Retinal pigment epithelial cell (primary cell): ENCODE measurements at places on chromosomes 1 and 21.

DNA sequence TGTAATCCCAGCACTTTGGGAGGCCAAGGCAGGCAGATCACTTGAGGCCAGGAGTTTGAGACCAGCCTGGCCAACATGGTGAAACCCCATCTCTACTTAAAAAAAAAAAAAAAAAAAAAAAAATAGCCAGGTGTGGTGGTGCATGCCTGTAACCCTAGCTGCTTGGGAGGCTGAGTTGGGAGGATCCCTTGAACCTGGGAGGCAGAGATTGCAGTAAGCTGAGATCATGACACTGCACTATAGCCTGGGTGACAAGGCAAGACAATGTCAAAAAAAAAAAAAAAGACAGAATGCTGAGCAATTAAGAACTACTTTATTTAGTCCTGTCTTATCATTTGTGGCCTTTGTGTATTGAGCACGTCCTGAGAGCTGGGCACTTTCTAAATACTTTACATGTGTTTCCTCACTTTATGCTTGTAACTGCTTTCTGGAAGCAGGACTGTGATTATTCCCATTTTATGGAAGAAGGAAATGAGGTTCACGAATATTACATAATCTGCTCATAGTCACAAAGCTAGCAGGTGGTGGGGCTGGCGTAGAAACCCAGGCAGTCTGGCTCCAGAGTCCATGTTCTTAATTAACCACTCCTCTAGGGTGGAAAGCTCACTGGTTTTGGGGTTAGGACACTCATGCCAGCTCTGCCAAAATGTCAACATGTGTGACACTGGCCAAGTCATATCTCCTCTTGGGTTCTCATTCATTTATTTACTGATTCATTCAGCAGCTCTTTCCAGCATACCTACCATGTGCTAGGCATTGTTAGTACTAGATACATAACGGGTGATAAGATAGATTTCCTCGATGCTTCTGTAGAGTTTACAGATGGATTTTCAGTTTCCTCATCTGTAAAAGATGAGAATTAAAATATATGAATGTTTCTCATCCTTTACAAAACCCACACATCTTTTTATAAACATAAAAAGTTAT is 57.7 kb downstream of the DDR2 start:
- DNase-seq: no peak

DNA sequence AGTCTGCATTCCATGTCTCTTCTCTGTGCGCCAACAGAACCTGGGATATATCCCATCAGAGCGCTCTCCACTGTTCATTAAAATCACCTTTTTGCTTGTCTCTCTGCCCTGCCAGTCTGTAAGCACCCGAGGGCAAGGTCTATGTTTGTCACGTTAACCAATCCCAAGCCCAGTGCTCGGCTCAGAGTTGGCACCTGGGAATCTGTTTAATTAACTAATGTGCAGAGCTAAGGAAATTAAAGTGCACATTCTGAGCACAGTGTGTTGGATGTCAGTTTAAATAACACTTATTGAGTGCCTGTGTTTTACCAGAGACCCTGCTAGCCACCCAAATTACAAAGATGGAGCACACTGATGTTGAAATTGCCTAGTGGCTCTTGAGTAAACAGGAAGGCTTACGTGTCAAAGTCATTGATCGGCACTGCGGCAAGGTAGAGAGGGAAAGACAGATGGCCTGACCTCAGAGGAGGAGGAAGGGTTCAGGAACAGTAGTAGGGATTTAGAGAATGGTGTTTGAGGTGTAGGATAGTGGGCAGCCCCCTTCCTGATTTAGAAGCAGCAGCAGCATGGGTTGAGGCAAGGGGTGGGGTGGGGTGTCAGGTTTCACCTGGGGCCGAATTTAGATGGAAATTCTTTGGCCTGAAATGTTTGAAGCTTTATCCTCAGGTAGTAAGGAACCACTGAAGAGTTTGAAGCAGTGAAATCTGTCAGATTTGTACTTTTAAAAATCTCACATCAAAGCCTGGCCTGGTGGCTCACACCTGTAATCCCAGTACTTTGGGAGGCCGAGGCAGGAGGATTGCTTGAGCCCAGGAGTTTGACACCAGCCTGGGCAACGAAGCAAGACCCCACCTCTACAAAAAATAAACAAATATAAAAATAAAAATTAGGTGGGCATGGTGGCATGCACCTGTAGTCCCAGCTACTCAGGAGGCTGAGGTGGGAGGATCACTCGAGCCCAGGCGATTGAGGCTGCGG is 7.7 kb downstream of the ARMH1 start:
- DNase-seq: no peak

GRCh38 chr1:93821423-93822144 is 57.4 kb downstream of the DNTTIP2 start:
- no peak for DNase-seq

DNA sequence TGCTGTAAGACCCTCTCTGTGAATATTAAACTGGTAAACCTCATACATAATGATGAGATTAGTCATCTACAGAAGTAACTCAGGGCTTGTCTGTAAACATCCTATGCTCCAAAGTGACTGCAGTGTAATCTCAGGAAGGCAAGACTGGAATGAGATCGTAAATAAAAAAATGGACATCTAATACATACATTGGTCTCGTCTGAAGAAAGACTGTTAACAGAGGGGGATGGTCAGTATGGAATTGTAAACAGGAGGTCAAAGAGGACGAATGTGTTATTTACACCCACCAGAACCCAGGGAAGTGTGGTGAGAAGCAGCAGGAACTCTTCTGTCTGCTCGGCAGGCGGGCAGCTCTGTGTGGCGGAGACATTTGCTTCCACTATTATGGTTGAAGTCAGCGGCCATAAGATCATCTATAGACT is 51.4 kb downstream of the DISC1 start:
- DNase-seq: no peak

DNA sequence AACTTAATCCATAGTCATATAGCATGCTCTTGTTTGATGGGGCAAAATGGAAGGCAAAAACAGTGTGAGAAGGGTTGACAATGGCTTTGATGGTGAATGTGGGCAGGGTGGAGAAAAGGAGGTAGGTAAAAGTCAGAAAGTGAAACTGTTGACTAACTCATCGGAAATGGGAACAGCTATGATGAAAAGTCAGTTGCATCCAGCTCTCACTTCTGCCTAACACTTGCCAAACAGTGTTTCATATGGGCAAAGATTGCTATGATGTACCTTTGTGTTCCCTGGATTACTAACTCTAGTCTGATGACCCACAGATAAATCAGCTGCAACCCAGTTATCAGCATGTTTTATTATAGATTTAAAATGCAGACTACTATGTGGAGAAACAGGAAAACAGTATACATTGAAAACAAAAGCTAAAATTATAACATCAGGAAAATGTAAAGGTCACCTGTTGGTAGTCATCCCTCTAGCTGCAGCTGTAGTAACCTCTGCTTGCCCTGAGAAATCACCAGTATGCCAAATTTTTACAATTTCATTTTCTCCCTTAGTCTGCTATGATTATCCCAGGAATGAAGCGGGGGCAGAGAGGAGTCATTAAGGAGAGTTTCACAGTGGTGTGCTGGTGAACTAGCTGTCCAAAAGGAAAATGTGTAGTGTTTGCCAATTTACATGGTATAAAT is 11.7 kb downstream of the TNFSF18 start:
- no peak for DNase-seq

- no peak for DNase-seq
These were observed 16.0 kb upstream of the LRIG2 start for GRCh38 chr1:113057006-113057405.

DNA sequence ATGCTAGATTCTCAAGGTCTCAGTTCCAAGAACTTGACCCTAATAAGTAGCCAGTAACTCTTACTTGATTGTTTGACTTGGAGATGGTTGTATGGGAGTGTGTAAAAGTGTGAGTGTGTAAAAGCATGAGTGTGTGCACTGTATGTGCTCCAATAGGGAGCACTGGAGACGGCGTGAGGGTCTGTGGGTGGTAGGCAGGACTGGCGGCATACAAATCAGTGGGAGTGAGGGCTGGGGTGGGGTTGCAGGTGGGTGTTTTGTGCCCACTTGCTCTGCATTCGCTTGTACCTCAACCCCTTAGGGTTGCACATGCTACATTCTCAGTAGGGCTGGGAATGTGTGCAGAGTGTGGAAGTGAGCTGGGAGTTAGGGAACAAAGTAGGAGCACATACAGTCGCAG is 79.5 kb upstream of the CD34 start:
- no peak for DNase-seq

DNA sequence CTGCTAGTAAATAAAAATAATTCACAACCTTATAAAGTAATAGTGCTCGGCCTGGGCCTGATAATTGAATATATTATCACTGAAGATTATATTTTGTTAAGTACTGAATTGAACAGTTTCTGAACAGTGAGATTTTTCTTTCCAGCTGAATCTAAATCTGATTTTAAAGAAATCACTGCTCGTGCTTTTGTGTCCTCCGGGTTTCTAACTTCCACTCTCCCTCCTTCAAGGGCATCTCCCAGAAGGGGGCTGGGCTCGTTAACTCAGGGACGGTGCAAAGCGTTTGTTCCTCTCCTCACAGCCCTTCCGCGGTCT is 823 bp upstream of the KIF1B start:
- no peak for DNase-seq

- no peak for DNase-seq
These were observed 32.0 kb upstream of the SLC30A1 start for GRCh38 chr1:211610779-211611556.

- DNase-seq: no peak
These were observed 95.8 kb upstream of the USH2A start for GRCh38 chr1:216518844-216519627.

DNA sequence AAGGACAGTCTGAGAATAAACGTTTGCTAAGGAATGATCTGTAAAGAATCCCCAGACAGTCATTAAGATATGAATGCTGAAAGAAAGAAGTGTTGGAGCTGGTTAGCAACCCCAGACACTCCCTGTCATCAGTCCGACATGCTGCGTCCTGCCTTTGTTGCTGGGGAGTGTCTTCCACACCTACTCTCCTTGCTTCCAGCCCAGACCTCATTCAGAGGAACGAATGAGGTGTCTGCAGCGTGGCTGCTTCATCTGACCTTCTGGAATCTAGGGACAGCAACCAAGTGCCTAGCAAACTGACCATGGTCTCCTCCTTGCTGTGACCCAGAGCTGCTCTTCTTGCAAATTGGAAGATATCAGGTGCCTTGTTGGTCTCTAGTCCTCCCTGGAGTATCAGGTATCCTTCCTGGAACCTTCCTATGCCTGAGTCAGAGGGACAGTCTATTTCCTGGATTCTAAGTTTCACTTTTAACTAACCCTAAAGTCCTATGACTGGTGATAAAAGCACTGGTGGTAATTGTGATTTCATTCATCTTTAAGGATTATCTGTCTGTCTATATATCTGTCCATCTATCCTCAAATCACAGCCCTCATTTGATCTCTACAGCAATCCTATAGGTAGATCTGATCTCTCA is 45.3 kb downstream of the NFASC start:
- no peak for DNase-seq

- DNase-seq: no peak
These were observed 52.0 kb downstream of the ZC3H11B start for GRCh38 chr1:219560856-219561255.

GRCh38 chr21:23574932-23575331 is 2032.3 kb downstream of the MRPL39 start:
- no peak for DNase-seq

- DNase-seq: no peak
These were observed 27.1 kb upstream of the LEPR start for GRCh38 chr1:65393347-65393746.

DNA sequence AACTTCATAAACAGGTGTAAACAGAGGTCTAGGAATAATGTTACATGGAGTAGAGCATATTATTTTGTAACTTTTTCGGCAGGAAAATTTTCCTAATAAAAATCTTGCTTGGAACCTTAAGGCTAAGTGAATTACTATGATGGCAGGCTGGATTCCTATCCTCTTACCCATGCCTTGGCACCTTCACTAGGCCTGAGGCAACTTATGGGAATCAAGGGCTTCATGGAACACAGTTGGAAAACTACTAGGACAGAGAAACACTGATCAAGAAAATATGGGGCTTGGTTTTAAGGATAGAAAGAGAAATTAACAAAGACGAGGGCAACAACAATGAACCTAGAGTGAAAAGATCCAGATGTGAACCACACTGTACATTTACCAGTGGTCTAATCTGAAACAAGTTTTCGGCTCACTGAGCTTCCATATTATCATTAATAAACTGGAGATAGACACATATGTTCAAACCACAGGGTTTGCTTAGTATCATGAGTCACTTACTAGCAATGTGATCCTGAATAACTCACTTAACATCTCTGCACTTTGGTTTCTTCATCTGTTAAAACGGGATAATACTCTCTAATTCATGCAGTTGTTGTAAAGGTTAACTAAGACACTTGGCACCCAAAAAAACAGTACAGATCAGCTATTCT is 68.5 kb downstream of the GPATCH2 start:
- DNase-seq: peak; percentile 44

- DNase-seq: no peak
These were observed 11.0 kb upstream of the WNT4 start for GRCh38 chr1:22153660-22154437.

DNA sequence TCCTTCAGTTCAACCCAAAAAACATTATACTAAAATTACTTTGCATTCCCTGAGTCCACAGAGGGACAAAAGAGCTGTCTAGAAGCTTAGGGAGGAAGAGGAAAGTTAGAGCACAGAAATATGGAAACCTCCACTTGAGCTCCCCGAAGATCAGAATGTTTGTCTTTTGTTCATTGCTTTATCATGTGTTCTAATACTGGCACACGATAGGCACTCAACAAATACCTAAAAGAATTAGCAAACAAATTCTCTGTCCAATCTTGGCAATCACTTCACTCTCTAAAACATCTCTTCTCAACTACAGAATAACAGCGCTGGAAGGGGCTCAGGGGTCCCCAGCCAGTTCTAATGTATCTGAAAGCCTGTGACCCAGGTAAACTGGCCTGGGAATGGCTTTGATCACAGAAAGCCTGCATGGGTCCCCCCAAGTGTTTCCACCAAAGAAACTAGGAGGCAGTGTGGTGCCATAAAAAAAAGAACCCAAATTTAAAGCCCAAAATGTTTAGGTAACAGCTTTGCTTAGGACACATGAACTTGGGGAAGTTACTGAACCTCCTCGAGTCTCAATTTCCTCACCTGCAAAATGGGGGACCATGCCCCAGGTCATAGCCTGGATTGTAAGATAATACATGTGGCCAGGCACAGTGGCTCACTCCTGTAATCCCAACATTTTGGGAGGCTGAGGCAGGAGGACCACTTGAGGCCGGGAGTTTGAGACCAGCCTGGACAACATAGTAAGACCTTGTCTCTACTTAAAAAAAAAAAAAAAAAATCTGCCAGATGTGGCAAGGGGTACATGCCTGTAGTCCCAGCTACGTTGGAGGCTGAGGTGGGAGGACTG is 45.8 kb downstream of the SSBP3 start:
- no peak for DNase-seq

- DNase-seq: no peak
These were observed 122.7 kb downstream of the ST6GALNAC5 start for GRCh38 chr1:76989976-76990375.

DNA sequence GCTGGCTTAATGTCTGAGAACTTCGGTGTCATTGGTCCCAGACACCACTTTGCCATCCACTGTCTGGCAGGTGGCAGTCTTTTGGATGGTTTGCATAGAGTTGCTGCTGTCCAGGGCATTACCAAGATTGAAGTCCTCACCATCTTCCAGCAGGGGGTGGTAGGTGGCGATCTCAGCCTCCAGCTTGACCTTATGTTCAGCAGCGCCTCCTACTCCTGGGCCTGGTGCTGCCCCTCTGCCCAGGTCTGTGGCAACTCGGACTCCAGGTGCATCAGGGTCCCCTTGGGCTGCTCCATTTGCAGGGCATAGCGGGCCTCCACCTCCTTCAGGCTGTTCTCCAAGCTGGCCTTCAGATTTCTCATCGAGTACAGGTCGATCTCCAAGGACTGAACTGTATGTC is 573.3 kb upstream of the NCAM2 start:
- no peak for DNase-seq

GRCh38 chr1:33353531-33353930 is 32.6 kb upstream of the A3GALT2 start:
- no peak for DNase-seq
